ENCODE measurements at places on chromosomes 2 and 18.

DNA sequence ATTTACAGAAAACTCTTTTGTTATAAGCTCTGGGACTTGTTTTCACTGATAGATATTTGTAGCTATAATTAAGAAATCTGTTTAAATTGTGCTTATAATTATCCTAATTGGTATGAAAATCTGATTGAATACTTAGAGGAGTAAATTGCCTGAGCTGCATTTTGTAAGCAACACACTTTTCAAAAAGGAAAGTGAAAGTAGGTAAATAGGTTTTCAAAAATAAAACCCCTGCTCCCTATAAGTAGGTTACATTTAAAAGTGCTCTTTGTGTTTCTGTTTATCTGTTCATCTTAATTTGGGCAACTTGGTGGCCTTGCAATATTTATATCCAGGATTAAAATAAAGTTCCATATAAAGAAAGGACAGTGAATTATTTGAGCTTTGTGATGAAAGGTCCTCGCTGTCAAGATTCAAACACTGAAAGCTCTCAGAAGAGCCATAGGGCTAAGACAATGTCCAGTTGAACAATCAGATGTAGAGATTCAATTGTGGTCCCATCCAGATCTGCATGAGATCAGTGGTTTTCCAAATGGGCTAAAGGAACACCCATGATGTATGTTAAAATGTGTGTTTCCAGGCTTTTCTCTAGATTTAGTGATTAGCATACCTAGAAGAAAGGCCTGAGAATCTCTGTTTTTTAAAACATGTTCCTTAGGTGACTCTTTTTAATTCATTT is 371.6 kb downstream of the RPRM start:
- no peak for DNase-seq

DNA sequence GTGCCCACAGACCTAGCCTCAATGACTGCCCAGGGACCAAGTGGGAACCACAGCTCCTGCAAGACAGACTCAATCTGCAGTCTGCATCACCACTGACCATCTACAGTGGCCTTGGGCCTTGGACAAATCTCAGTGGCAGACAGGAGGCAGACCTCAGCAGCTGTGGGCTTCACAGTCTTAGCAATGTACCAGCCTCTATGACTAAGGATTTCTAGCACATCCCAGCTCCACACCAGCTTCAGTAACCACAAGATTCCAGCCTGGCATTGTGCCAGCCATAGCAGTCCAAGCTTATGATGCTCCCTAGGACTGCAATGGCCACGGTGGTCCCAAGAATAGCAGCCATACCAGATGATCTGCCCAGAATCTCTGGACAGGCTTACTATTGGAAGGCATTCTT is 19.6 kb upstream of the WDR75 start:
- DNase-seq = peak; percentile 84

- DNase-seq = no peak
Observed at GRCh38 chr18:3669376-3669775, 219.4 kb downstream of the TGIF1 start.

DNA sequence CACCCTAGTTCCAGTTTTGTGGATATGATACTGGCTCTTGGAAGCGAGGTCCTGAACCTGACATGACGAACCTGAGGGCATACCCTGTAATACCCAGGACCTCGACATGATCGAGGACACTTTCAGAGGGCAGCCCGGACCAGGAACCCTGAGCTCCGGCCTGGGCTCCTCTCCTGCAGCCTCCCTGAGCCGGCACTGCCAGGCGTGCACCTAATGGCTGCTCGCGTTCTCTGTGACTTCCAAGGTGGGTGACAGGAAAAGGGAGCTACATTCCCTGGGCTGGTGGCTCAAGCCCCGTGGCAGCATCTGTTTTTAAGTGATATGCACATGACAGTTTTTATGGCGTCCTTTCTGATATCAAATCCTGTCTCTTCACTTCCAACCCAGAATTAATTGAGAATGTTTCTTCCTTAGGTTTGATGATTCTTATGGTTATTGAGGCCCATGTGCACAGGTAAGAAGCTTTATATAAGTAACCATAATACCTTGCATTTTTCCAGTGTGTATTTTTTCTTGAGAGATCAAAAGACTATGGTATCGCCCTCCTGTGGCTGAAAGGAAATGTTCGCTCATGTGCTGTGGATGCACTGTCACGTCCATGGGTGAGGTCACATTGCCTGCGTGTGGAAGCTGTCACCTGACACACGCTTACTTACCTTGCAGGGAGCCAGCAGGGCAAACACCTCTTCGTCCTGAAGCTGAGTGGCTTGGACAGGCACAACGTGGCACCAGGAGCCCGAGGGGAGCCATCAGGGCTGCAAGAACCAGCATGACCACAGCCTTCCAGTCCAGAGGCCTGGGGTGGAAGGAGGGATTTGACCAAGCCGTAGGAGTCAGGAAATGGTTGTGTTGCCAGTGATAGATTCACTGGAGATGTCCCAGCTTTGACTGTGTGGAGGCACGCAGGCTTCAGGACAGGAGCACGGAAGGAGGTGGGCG is 367.4 kb upstream of the MYT1L start:
- no peak for DNase-seq

GRCh38 chr18:26210147-26210546 is 16.1 kb upstream of the TAF4B start:
- no peak for DNase-seq

- peak; percentile 82 for DNase-seq
Observed at GRCh38 chr2:237326266-237327171, 87.4 kb downstream of the COL6A3 start.

DNA sequence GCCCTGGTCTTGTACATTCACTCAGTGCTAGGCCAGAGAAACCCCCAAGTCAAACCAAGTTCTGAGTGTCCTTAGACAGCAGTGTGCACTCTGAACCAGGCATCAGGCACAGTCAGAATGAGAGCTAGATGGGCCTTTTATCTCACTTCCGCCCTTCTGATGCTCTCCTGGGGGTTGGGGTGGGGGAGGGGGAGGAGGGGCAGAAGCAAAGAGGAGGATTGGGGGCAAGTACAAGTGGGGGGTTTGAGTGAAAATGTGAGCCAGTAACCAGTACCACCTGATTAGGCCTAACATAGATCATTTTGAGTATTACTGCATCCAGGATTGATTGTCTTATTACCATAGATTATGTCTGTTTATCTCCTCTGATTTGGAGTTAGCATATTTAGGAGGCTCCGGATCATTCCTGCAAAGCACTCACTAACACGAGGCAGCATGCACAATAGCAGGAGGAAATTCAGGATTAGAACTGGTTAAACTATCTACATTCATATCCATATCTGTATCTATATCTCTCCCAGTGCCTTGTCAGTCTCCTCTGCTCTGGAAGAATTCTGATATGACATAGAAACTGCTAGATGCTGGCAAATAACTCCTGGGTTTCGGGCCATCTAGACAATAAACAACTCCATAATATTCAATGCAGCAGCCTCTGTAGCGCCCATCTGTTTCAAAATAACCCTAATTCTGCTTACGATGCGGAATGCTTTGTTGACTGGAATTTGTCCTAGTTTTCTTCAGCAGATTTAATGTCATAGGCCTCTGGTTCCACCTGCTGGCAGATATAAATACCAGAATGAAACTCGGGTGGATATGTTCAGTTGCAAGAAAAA is 149.1 kb downstream of the RHBDD1 start:
- DNase-seq = peak; percentile 88

DNA sequence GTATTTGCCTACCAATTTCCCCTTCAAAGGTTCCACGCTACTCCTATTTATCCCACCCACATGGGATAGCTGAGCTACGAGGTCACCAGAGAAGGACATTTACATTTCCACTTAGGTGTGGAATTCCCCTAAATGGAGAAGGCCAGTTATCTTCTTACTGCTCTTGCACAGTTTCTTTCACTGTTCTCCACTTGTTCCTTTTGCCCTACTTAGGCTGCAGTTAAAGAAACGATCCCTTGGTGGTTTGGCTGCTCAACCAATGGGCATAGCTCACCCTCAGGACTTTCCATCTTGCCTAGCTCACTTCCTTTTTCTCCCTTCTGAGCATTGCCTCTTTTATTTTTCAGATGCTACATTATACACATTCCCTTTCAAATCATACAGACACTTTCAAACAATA is 11.2 kb upstream of the NABP1 start:
- DNase-seq = peak; percentile 62

GRCh38 chr2:231633241-231633976 is 40.7 kb downstream of the TEX44 start:
- no peak for DNase-seq

- no peak for DNase-seq
Observed at GRCh38 chr2:54701029-54701428, 22.4 kb upstream of the EML6 start.

- DNase-seq = peak; percentile 96
Observed at GRCh38 chr2:58042486-58042970, 4.1 kb upstream of the VRK2 start.

GRCh38 chr2:64637931-64638330 is 15.8 kb downstream of the SERTAD2 start:
- DNase-seq = no peak

DNA sequence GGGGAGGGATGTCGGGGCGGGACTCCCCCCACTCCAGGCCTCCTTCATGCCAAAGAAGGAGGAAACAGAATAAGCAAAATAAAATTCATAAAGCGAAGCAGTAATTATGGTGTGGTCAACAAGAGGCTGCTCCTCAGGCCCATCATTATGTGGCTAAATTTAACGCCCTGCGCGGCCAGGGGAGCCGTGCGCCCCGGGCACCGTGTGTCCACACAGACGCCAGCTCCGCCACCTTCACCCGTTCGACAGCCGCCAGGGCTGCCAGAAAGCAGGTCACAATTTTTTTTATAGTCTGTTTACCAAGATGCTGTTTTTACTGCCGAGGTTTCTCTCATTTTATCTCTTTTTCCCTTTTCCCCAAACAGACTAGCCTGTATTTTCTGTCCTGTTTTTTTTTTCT is 31.0 kb downstream of the NHEJ1 start:
- DNase-seq = no peak

- DNase-seq = peak; percentile 27
Observed at GRCh38 chr2:70089220-70089982, 2.1 kb downstream of the PCBP1 start.

DNA sequence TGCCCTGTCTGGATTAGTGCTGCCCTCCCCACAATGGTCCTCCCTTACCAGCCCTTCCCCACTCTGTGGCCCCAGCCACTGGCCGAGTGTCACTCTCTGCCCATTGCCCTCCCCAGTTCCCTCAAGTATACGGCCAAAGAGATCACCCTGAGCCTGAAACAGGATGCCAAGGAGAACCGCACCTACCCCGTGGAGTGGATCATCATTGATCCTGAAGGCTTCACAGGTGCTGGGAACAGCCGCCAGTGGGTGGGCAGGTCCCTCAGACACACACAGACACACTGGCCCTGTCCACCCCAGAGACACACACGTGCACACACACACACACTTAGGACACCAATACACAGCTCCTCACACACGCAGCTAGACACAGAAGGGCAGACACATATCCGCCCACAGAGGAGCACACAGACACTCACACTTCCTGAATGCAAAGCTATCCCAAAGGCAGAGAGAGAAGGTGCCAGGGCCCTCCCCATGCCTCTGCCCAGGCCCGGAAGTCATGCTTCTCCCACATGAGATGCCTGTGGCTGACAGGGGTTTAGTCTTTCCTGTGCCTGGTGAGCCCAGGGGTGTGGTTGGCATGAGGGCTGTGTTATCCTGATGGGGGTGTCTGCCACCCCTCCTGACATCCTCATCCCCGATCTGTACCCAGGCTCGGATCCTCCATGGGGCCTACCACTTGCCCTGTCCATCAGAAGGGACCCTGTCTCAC is 2.9 kb downstream of the CHRND start:
- DNase-seq = no peak

DNA sequence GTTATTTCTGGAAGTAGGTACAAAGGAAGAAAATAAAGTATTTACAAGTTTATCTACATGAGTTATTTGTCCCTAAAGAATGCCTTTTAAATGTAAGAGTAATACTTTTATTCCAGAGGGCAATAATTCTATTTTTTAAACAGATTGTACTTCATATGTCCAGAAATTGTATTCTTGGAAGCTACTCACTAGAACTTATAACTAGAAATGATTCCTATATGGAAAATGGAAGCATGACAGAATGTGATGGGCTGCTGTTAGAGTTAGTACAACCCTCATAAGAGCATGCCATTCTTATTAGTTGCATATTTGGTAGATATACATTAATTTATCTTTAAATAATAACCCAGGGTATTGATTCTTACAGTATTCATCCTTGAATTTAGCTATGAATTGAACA is 362.0 kb downstream of the FSIP2 start:
- DNase-seq = no peak

DNA sequence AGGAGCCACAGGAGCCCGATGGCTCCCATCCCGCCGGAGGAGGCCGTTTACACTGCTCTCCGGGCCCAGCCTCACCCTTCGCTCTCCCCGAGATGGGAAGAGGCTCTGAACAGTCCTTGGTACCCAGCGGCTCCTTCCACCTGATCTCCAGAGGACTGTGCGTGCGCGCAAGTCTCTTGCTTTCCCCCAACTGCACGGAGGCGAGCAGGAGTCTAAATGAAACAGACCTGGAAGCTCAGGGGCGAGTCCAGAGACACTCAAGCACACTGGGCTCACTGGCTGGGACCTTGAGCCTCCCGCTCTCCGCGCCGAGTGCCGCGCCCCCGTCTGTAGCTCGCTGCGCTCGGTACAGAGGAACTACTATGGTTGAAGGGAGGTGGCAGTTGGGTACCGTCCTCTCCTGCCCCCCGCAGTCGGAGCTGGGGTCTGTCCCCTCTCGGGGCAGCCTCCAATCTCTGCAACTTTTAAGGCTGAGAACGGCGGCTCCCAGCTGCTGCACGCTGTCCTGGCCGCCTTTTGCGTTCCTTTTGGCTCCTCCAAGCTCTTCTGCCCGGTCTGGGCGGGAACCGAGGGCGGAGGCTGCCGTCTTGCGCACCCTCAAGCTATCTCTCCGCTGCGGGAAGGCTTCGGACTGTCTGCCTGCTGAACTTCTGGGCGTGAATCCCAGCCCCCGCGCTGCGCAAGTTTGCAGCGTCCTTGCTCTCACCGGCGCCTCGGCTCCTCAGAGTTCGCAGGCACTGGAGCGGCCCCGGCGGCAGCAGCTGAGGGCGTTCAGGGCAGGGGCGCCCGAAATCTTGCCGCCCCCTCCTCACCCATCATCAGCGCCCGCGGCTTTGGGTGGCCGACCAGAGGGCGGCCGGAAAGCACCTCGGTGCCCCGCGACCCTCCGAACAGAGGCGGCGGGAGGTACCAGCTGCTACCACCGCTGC is 491 bp downstream of the ALK start:
- no peak for DNase-seq

GRCh38 chr2:46805401-46805951 is 110.1 kb downstream of the MCFD2 start:
- no peak for DNase-seq

GRCh38 chr18:72391427-72391826 is 152.7 kb downstream of the CBLN2 start:
- no peak for DNase-seq

GRCh38 chr18:3485153-3486149 is 35.5 kb downstream of the TGIF1 start:
- no peak for DNase-seq

DNA sequence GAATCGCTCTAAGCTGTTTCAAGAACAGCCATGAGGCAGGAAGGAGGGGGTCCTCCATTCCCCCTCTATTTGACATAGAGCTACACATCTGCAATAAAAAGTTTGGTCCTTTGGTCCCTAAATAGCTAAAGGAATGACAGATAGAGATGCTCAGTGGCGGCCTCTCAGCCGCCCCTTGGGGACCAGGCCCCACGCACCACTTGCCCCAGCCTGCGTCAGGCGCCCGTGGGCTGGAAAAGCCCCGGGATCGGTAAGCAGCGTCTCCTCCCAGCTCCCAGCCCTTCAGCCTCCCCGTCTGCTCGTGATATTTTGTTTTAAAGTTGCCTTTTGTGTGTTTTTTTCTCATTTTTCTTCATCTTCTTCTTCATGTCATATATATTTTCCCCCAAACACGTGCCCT is 321.0 kb downstream of the CELF4 start:
- no peak for DNase-seq

- DNase-seq = no peak
Observed at GRCh38 chr18:23036660-23037201, 98.6 kb upstream of the CABLES1 start.
